ENCODE measurements at places on chromosomes 16 and 17.

GRCh38 chr17:70520956-70521355 lies 351.6 kb downstream of the KCNJ2 start:
- no peak for DNase-seq

DNA sequence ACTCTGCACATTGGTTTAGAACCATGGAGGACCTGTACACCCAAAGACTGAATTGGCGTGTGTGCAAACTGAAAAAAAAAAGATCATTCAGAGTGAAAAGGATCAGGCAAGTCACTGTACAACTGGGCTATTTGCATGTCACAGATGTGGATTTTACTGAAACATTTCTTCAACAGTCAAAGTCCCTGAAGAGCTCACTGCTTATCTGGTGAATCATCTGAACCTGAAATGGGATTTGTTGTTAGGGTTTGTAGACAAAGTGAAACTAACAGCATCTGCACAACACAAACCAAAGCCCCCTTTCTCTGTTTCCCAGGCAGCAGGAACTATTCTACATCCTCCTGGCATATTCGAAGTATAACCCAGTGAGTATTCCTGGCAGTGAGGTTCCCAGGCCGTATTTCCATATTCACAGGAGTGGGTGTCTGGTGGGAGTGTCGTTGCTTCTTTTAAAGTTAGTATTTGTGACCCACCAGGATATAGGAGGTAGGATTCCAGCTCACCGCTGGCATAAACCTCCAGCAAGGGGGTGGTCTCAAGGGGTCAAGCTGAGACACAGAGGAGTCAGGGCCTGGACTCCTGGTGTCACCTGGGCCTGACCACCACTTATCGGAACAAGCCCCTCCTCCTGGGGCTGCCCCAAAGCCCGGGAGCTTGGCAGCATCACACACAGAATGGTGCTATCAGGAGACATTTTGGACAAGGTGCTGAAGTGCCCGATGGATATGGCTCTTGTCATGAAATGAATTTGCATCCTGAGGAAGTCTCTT lies 80.9 kb downstream of the GOSR1 start:
- peak; percentile 15 for DNase-seq

- DNase-seq = no peak
These were observed 455 bp upstream of the GRB7 start for GRCh38 chr17:39737206-39737759.

GRCh38 chr16:3950343-3951193 lies 70.1 kb upstream of the CREBBP start:
- no peak for DNase-seq

DNA sequence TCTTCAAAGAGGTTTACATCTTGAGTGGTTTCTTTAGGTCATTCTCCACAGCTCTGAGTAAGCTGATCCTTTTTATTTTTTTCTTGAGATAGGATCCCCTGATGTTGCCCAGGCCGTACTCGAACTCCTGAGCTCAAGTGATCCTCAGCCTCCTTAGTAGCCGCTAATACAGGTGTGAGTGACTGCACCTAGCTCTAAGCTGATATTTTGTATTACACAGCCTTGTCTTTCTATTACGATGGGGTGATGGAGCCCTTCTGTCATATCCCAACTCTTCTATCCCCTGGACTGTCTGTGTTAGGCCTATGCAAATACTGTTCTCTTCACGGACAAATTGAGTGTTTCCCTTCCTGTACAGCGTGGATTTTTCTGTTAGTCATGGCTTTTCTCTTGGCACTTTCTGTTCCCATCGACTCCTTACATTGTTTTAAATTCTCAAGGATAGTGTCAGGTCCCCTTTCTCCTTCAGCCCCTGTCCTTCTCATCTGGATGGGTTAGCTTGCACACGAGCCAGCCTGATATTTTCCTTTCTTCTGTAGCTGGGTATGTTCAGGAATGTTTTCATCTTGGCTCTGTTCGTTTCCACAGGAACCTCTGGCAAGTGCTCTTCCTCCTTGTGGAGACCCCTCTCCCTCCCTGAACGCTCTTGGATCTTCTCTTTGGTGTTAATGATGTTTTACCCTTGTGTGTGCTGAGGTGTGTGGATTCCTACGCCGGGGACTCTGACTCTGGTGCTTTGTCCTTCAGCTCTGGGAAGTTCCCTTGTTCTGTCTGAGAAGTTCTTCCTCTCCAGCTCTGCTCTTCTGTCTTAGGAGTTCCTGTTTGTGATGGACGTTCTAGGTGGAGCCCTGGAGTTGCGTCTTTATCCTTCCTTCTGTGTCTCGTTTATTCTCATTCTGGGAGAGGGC lies 2.3 kb downstream of the BANP start:
- DNase-seq = no peak

- peak; percentile 45 for DNase-seq
These were observed 658 bp downstream of the SYNRG start for GRCh38 chr17:37608351-37609169.

GRCh38 chr17:40864661-40865390 lies 2.2 kb downstream of the KRT12 start:
- DNase-seq = peak; percentile 17

- no peak for DNase-seq
These were observed 8.4 kb upstream of the SLC47A2 start for GRCh38 chr17:19724501-19725420.

- no peak for DNase-seq
These were observed 56.7 kb upstream of the SIAH1 start for GRCh38 chr16:48441863-48442279.

DNA sequence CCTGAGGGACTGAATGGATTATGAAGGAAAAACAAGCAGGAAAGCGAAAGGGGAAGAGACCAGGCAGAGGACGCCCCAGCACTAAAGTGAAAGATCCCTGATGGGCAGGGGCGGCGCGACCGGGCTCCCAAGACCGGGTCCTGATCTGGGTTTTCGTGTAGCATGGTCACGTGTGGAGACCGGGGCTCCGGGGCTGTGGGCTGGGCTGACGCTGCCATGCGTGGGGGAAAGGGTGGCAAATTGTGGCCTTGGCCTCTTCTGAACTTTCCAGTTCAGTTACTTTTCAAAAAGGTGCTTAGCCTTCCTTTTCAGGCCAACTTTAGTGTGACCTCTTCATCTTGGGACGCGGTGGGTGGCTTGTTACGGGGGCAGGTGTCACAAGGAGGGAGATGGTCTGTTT lies 57.5 kb downstream of the METRNL start:
- DNase-seq = no peak

GRCh38 chr17:77837917-77838316 lies 120.6 kb upstream of the TNRC6C start:
- no peak for DNase-seq

GRCh38 chr17:72937707-72938106 lies 154.8 kb downstream of the SLC39A11 start:
- DNase-seq = no peak

- no peak for DNase-seq
These were observed 19.8 kb downstream of the TAF1C start for GRCh38 chr16:84166796-84167695.

GRCh38 chr16:88008840-88009239 lies 57.6 kb downstream of the BANP start:
- no peak for DNase-seq

GRCh38 chr17:6231465-6231864 lies 161.3 kb downstream of the WSCD1 start:
- no peak for DNase-seq

GRCh38 chr16:56986361-56986760 lies 3.0 kb upstream of the NLRC5 start:
- DNase-seq = no peak

DNA sequence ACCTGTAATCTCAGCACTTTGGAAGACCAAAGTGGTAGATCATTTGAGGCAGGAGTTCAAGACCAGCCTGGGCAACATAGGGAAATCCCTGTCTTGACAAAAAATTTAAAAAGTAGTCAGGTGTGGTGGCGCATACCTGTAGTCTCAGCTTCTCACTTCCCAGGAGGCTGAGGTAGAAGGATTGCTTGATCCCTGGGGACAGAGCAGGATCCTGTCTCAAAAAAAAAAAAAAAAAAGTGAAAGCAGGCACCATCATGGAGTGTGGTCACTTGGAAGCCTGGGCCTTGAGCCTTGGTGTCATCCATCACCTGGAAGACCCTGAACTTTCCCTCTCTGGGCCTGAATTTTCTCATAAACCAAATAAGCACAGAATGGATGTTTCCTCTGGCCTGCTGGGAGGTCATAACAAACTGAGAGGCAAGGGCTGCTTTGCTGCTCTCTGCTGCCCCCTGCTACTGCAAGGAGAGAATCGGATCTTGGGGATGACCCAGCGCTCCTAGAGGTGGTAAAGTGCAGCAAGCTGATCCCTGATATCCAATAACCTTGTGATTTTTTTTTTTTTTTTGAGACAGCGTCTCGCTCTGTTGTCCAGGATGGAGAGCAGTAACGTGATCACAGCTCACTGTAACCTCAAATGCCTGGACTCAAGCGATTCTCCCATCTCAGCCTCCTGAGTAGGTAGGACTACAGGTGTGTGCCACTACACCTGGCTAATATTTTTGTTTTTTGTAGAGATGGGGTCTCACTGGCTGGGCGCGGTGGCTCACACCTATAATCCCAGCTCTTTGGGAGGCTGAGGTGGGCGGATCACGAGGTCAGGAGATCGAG lies 75.9 kb upstream of the RNU2-1 start:
- DNase-seq = peak; percentile 45

DNA sequence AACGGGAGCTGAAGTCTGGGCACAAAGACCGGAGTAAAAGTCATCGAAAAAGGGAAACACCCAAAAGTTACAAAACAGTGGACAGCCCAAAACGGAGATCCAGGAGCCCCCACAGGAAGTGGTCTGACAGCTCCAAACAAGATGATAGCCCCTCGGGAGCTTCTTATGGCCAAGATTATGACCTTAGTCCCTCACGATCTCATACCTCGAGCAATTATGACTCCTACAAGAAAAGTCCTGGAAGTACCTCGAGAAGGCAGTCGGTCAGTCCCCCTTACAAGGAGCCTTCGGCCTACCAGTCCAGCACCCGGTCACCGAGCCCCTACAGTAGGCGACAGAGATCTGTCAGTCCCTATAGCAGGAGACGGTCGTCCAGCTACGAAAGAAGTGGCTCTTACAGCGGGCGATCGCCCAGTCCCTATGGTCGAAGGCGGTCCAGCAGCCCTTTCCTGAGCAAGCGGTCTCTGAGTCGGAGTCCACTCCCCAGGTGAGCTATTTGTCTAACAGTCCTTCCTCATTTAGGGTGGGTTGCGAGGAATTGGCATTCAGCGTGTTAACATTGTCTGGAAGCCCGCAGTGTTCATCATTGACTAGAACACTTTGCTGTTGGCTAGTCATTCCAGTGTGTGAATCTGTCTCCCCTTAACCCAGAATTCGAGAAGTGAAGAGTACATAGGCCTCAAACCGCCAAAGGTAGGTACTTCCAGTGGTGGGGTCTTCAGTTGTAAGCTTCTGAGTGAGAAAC lies 1.5 kb downstream of the CDK12 start:
- DNase-seq = no peak

DNA sequence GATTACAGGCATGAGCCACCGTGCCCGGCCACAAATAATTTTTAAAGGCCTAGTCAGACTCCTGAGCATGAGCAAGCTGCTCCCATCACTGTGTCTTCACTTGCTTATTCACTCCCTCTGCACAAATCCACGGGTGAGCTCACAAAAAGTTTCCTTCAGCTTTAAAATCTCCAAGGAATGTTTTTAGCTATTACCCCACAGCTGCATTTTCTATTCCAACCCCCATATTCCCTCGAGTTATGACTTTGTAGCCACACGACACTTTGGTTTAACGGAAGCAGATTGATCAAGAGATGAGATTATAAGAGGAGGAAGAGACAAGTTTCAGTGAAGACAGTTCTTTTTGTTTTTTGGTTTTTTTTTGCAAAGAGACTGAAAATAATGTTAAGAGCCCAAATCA lies 49.1 kb upstream of the SLC25A19 start:
- DNase-seq = no peak

DNA sequence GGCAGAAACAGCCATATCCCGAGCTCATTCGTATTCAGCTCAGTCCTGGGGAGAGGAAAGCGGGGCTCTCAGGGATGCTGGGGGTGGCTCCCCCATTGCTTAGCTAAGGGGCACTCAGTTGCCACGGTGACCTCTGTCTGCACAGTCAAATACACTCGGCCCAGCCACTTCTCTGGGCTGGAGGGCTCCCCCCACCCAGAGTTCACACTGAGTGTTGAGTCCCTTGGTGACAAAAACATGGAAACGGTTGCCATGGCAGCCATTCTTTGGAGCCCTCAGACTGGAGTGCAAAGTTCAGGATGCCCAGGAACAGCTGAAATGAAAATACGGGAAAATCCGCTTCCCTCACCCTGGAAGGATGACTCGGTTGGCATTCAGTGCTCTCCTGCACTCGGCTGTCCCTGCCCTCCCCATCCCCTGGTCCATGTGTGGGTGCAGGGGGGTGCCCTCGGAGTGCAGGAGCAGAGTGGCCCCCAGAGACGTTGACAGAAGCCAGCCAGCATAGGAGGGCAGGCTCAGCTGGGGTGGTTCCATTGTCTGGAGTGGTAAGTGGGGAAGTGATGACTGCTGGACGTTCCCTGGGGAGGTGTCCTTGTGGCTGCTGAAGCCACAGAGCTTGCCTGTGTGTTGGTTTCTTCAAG lies 216.5 kb downstream of the NTN1 start:
- no peak for DNase-seq

- peak; percentile 44 for DNase-seq
These were observed 4.5 kb downstream of the TMEM100 start for GRCh38 chr17:55717898-55718735.

DNA sequence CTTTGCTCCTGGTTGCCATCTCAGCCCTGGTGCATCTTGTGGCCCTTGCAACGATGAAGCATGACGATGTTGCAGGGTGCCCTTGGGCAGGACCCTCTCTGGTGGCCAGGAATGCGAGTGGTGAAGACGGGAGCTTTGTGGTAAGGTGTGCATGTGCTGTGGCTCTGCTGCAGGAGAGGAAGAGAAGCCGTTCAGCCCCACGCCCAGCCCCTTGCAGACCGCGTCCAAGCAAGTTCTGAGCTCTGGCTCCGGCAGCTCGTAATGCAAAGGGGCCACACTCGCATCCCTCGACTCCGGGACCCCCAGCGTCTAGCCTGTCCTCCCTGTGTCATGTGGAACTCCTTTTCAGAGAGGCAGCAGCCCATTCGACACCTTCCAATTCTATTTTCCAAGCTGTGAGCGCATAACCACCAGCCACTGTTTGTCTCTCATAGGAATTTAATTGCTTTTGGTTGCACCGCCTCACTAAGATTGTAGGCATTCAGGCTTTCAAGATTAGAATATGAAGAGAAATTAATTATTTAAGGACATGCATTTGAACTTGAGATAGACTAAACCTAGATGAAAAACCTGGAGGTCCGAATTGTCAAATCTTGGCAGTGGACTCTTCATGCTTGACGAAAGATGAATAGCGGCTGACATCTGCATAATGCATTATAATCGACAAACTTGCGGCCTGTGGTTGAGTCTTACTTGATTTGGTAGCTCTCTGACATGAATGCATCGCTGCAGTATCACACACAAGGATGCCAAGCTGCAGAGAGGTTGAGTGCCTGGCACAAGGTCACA lies 21.1 kb upstream of the KCNG4 start:
- no peak for DNase-seq

GRCh38 chr17:21419299-21420239 lies 43.4 kb downstream of the KCNJ12 start:
- DNase-seq = no peak

GRCh38 chr17:81923302-81924260 lies 4.0 kb downstream of the MAFG start:
- DNase-seq = peak; percentile 82
